T-cell (primary cell): ENCODE measurements at places on chromosomes 1 and 21.

GRCh38 chr1:43569175-43569574, 38.5 kb downstream of the PTPRF start:
- DNase-seq: no peak

- DNase-seq: no peak
Measured at GRCh38 chr1:200972985-200973742, 50.4 kb downstream of the KIF21B start.

- no peak for DNase-seq
Measured at GRCh38 chr1:207828046-207828445, 76.2 kb downstream of the CD46 start.

DNA sequence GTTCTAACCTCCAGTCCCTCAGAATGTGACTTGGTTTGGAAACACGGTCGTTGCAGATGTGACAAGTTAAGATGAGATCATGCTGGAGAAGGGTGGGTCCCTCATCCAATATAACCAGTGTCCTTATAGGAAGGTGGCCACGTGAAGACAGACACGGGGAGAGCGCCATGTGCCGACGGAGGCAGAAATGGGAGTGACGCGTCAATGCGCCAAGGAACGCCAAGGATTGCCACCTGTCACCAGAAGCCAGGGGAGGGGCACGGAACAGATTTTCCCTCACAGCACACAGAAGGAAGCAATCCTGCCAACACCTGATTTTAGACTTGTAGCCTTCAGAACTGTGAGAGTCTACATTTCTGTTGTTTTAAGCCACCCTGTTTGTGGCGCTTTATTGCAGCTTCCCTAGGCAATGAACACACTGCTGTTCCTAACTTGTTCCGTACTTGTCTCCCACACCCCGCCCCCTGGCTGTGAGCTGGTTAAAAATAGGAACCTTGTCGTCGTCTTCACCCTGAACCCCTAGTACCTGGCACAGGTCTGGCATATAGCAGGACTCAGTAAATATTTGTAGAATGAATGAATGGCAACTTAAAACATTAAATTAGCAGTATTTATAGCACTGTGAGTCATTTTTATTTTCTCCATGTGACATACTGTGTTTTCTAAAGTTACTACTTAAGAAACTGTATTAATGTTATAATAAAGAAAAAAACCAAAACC, 14.2 kb downstream of the RIMS3 start:
- no peak for DNase-seq

GRCh38 chr1:233057836-233058235, 107.4 kb downstream of the NTPCR start:
- DNase-seq: no peak

- DNase-seq: no peak
Measured at GRCh38 chr1:180586671-180587155, 27.9 kb downstream of the OVAAL start.

GRCh38 chr1:15110867-15111230, 42.7 kb upstream of the TMEM51 start:
- no peak for DNase-seq

DNA sequence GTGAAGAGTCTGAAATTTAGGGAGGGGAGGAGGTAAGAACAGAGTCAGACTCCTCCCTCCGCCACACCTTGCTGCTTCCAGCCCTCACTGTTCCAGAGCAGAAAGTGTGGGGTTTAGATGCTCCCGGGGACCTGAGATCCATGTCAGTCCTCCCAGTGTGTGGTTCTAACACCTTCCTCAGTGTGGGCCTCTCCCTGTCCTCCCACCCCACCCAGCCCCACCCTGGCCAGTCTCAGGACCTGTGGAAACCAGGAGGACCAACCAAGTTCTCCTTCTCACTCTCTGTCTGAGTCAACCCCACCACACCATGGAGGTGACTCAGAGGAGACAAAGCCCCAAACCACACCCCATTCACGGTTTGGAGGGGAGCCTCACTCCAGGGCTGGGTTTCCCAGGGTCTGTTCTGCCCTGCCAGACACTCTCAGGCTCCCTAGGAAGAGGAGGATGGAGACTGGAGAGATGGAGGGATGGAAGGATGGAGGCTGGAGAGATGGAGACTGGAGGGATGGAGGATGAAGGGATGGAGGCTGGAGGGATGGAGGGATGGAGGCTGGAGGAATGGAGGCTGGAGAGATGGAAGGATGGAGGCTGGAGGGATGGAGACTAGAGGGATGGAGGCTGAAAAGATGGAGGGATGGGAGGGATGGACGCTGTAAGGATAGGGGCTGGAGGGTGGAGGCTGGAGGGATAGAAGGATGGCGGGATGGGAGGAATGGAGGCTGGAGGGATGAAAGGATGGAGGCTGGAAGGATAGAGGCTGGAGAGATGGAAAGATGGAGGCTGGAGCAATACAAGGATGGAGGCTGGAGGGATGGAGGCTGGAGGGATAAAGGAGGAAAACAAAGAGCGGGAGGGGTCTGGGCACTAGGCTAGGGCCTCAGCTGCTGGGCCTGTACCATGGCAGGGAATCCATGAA, 100.9 kb upstream of the RUNX3 start:
- no peak for DNase-seq

GRCh38 chr1:167829868-167830267, 84.1 kb downstream of the ADCY10 start:
- no peak for DNase-seq

DNA sequence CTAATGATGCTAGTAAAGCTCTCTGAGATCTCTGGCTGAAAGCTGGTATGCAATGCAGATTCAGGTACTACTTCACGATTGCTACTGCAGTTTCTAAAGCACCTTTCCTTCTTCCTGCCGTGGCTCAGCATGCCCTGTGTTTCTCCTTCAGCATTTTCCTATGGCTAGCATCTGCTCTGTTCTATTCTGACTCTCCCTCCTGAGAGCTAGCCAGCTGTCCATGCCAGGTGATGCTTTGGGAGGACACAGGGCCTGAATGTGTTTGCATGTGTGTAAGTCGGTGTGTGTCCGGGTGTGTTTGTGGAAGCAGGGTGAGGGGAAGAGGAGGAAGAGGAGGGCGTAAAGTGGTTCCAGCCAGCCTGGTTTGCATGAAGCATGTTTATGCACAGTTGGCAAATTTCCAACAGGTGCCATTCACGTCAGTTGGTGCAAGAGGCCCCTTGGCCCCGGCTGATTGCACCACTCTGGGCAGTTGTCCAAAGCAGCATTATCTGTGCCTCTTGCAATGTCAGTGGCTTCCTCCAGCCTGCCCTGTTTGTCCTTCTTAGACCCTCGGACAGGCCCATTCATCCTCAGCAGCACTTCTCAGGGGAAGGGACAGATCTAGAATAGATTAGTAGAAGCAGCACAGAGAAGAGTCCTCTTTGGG, 433.3 kb downstream of the DISC1 start:
- no peak for DNase-seq

GRCh38 chr1:204080163-204080903, 7.4 kb downstream of the SOX13 start:
- DNase-seq: no peak

GRCh38 chr1:176869577-176869976, 294.9 kb downstream of the ASTN1 start:
- no peak for DNase-seq

GRCh38 chr1:4309676-4310320, 344.6 kb upstream of the AJAP1 start:
- DNase-seq: no peak

DNA sequence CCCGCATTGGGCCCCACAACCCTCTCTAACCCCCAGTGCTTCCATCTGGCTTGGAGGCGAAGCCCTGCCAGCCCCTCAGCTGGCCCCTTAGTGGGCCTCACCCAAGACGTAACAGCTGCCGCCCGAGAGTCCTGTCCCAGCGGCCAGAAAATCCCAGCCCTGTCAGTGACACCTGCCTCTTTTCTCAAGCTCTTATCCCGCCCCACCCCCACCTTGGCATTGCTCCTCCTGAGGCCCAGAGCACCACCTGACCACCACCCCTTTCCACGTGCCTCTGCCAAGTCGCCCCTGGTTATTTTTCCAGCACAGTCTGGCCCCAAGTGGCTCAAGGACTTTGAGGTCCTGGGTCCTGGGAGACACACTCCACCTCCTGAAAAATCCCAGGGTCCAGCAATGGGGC, 5.9 kb upstream of the CTRC start:
- DNase-seq: no peak

GRCh38 chr1:153532769-153533599, 2.8 kb downstream of the S100A6 start:
- peak; percentile 87 for DNase-seq

DNA sequence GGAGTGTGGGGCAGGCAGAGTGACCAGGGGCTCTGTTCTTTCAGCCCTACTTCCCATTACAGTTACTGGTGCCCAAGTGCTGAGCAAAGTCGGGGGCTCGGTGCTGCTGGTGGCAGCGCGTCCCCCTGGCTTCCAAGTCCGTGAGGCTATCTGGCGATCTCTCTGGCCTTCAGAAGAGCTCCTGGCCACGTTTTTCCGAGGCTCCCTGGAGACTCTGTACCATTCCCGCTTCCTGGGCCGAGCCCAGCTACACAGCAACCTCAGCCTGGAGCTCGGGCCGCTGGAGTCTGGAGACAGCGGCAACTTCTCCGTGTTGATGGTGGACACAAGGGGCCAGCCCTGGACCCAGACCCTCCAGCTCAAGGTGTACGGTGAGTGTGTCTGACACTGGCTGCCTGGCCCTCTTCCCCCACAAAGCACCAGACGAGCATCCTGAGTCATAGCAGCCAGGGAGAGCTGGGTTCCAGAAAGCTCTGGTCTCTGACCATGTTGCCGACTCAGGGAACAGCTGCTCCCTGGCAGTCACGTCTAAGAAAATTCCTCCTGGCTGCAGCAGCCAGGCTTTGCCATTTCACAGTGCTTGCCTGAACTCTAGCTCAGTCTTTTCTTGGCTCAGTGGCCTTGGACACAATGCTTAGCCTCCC, 3.3 kb downstream of the SLAMF8 start:
- no peak for DNase-seq

DNA sequence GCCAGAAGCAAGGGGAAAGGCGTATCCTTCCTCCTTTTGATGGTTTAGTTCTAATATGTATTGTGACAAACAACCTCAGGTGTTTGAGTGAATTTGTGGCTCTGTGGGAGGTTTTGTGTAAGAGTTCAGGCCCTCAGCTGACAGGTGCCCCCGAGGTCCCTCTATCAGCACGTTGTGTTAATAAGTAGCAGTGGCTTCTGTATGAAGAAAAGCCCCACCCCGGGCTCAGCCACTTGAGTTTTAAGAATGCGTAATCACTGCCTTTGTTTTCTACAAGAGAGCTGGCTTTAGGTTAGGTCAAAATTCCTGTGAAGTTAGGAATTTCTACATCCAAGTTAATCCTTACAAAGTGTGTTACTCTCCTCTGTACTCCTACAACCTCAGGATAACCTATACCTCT, 92.4 kb upstream of the PGBD5 start:
- DNase-seq: no peak

- DNase-seq: no peak
Measured at GRCh38 chr1:113401067-113401466, 10.8 kb downstream of the MAGI3 start.

- DNase-seq: no peak
Measured at GRCh38 chr1:93845538-93846205, 33.3 kb downstream of the DNTTIP2 start.

DNA sequence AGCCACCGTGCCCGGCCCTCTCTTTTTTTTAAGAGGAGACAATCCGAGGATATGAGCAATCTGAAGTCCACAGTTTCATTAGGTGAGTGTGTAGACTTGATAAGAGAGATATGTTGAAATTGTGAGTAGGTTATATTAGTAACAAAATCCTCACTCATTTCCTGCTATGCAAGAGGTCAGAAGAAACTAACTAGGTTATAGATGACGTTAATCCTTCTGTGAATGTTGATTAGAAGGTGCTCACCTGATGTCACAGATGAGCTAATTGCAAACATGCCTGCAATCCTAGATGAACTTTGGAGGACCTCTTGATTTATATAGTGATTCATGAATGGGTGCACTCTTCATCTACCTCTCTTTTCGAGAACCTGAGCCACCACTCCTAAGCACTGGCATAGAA, 29.3 kb downstream of the NTMT2 start:
- DNase-seq: no peak

- no peak for DNase-seq
Measured at GRCh38 chr1:169925505-169926482, 32.1 kb upstream of the SCYL3 start.

GRCh38 chr21:46424039-46424591, 34.6 kb upstream of the DIP2A start:
- no peak for DNase-seq

DNA sequence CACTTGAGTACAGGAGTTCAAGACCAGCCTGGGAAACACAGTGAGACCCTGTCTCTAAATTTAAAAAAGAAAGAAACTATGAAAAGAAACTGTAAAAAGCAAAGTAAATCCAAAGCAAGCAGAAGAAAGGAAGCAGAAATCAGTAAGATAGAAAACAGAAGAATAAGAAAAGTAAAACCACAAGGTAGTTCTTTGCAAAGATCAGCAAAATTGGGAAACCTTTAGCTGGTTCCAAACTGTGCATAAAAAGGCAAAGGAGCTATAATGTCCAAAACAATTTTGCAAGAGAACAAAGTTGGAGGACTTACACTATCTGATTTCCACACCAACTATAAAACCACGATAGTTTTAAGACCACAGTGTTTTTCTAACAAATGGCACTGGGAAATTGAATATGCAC, 218.8 kb downstream of the RPS6KC1 start:
- DNase-seq: no peak

GRCh38 chr1:153057375-153057774, at the start of gene SPRR2A:
SPRR2A (minus strand) TSS chr1:153057512; CDS start chr1:153056735, 777 bp downstream.
- DNase-seq: no peak

- no peak for DNase-seq
Measured at GRCh38 chr1:178393370-178393769, 103.4 kb downstream of the CLEC20A start.

- DNase-seq: peak; percentile 7
Measured at GRCh38 chr1:108590957-108591356, 31.1 kb downstream of the EEIG2 start.

DNA sequence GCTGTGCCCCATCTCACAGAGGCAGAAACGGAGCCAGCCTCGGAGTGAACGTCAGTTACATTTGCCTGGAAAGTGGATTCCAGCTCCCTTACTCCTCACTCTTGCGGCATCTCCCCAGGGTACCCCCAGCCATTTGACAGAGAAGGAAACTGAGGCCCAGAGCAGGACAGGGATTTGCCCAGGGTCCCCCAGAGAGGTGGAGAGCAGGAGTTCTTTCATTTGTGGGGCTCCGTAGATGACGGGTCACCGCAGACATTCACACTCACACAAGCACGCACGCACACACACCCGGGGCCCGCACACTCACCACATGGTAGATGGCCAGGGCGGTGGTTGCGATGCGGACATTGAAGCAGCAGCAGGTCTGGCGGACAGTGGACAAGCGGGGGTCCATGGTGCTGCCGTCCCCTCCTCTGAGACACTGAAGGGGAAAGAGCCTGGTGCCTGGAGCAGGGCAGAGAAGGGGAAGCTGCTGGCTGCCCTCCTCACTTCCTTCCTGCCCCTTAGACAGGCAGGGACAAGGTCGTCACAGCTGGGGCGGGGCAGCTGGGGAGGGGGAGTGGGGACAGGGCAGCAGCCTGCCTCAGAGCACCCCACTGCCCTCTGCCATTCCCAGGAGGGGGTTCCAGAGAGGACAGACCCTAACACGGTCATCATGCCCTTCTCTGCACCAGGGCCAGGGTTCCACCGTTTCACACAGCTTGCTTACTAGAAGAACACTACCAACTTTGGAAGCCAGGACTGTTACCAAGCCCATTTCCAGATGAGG, at the start of gene LAPTM5:
TSS of gene LAPTM5 (minus strand) at position 423 of the 769 bp plus-strand sequence. CDS start at position 394, 29 bp downstream.
- peak; percentile 79 for DNase-seq
